Activated CD4-positive, alpha-beta T cell treated with anti-CD3 and anti-CD28 coated beads, Interleukin-2, amount 10 ng/mL, durations not matched to agents 24 days and 14 days (primary cell): ENCODE measurements at places on chromosomes 13 and 19.
A peak's percentile ranks its signal among the peaks of the same experiment; 100 is the strongest.

- DNase-seq, result peak; percentile 58
Observed at GRCh38 chr13:80339912-80340650, 845 bp downstream of the SPRY2 start.

GRCh38 chr19:42942187-42942789 lies 5.3 kb upstream of the PSG7 start:
- DNase-seq, result no peak

DNA sequence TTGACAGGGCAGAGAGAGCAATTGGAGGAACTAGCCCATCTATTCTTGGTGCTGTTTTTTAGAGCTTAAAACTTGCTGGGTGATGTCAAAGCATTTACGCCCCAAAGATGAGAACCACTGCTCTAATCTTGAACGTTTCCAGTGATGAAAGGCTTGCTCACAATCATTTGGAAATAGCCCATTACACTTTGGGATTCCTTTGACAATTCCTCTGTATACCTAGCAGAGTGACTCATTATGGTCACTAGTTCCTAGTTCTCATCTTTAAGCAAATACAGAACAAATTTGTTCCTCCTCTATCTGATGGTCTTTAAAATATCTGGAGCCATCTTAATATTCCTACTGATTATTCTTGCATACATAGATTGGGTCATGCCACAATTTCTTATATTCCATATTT lies 112.3 kb downstream of the GPC6 start:
- no peak for DNase-seq

- peak; percentile 66 for DNase-seq
Observed at GRCh38 chr13:42333613-42334328, 61.8 kb downstream of the AKAP11 start.

DNA sequence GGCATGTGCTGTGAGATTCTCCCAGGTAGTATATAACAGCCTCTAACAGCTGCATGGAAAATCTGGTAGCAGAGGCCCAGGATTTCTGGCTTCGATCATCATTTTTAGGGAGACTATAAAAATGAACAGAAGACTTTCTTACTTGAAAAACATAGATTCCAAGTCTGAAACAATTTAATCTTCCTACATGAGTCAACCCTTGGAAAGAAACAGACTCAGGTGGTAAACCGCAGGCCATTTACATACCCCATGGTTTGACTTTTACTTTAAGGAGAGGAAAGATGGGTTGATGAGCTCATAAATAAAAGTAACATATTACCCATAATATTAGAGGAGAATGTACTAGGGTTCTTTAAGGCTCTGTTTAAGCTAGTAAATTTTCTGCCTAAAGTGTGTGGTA lies 121.6 kb downstream of the CYSLTR2 start:
- DNase-seq, result no peak

- peak; percentile 76 for DNase-seq
Observed at GRCh38 chr13:49444524-49445395, 686 bp downstream of the SETDB2 start.

DNA sequence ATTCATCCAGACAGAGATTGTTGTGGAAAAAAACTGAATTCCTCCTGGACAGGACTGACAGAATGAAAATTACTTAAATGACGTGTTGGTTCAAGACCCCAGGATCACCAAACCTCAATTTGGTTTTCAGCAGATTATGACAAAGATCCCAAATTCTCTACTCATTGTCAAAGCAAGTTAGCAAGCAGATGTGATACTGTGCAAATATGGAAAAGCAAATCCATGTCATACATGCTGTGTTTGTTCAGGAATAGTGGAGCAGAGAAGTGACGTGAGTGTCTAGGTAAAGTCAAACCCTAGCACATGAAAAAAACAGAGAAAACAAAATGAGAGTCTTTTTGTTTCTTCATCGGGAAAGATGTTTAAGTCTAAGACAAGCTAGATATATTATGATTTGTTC lies 169.2 kb upstream of the NBEA start:
- no peak for DNase-seq

DNA sequence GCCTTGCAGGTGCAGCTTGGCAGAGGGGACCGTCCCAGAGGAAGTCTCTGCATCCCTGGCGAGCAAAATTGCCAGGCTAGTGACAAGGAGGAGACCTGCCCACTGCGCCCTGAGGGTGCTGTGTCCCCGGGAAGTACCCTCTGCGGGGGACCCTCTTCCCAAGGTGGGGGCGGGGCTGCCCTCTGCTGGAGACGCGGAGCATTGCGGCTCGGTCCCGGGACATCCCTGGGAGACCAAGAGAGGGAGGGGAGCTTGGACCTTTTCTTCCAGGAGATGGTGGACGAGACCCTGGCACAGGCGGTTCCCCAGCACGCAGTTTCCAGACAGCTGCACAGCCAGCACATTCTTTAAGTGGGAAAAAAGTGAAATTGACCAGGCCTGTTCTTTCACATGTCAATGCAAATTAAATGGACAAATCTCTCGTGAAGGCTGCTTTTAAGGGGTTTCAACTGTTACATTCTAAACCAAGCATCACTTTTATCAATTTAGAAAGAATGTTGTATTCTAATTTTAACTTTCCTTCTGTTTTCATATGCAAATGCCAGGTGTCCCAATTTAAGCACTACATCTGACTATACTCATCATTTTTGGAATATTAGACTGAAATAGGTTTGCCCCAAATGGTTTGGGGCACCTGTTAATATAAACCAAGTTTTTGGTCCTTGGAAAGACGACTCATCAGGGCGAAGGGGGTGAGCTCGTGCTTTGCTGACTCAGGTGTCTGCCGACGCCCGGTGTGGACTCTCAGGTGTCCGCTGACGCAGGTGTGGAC lies 60.7 kb downstream of the MCF2L start:
- peak; percentile 81 for DNase-seq

- DNase-seq, result no peak
Observed at GRCh38 chr19:8614455-8614854, 3.9 kb upstream of the ADAMTS10 start.

GRCh38 chr13:113448545-113448884 lies 4.8 kb downstream of the ADPRHL1 start:
- no peak for DNase-seq

DNA sequence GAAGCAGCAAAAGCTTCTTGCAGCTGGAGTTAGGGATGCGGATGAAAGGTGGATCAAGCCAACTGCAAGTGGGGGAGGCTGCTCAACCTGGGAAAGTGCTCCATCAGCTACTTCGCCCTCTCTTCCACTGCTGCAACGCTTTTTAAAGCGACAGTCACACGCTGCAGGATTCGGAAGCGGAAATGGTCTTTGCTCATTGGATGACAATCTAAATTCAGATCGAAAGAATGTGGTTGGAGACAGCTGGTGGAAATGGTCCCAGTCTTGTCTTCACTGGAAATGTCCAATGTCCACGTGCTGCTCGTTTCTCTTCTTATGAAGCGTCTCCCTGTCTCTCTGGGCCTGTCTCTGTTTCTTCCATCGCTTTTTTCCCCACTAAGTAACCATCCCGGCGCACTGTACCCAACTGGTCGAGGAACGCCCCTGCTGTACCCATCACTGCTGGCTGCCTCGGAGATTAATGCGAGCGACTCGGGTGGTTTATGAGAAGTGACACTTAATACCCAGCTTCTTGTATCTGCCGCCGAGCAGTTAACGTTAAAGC lies 2.1 kb upstream of the FGF9 start:
- no peak for DNase-seq

DNA sequence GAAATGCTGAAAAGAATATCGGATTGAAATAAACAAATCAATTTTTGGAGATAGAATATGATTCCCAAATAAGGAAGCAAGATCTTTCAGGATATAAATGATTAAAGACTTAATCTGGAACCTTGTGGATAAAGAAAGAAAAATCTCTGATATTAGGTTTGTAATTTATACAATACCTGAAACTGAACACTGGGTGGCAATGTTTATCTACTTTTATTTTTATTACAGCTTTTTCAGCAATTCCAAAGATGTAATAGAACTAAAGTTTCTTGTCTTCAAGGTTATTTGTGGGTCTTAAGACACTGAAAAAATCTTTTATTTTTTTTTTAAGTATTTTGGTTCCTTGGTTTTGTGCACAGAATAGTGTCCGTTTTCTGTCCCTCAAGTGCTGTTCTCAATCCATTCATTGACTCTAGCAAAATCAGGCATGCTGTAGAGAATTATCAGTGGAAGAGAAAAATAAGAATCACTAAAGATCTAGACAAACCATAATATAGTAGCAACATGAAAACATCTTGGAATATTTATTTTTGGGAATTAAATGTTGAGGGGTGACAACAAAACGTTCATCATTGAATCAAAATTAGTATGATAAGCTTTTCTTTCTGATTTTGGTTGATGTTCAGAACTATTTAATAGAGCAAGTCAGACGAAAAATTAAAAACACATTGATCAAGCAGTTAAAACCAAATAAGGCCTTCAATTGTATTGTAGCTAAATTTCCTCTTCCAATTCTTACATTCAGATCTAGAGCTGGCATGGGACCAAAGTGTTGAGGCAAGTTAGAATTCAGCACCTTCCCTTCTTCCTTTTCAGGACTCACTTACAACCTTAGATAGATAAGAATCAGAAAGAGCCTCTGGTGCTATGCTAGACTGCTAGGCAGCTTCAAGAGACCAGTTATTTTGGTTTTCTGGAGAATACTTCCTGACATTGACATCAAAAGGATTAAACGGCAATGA lies 704.4 kb upstream of the PCDH20 start:
- DNase-seq, result no peak

- DNase-seq, result peak; percentile 91
Observed at GRCh38 chr13:20924758-20925394, 22.3 kb upstream of the XPO4 start.

GRCh38 chr19:54387991-54388801 lies 23.5 kb upstream of the LAIR1 start:
- peak; percentile 85 for DNase-seq

DNA sequence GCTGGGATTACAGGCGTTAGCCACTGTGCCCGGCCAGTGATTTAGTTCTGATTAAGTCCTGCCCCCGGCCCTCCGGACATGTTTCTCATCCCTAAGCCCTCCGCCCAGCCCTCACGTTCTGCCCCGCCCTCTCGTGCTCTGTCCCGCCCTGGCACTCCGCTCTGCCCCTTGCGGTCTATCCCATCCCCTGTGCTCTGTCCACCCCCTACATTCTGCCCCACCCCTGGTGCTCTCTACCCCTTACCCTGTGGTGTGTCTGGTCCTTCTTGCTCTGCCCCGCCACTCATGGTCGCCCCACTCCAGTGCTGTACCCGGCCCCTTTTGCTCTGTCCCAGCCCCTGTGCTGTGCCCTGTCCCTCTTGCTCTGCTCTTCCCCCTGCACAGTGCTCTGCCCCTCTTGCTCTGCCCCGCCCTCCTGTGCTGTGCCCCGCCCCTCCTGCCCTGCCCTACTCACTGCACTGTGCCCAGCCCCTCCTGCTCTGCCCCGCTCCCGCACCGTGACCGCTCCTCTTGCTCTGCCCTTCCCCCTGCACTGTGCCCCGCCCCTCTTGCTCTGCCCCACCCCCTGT lies 3.0 kb downstream of the GTPBP3 start:
- no peak for DNase-seq

- no peak for DNase-seq
Observed at GRCh38 chr13:71240911-71241310, 626.1 kb downstream of the DACH1 start.

DNA sequence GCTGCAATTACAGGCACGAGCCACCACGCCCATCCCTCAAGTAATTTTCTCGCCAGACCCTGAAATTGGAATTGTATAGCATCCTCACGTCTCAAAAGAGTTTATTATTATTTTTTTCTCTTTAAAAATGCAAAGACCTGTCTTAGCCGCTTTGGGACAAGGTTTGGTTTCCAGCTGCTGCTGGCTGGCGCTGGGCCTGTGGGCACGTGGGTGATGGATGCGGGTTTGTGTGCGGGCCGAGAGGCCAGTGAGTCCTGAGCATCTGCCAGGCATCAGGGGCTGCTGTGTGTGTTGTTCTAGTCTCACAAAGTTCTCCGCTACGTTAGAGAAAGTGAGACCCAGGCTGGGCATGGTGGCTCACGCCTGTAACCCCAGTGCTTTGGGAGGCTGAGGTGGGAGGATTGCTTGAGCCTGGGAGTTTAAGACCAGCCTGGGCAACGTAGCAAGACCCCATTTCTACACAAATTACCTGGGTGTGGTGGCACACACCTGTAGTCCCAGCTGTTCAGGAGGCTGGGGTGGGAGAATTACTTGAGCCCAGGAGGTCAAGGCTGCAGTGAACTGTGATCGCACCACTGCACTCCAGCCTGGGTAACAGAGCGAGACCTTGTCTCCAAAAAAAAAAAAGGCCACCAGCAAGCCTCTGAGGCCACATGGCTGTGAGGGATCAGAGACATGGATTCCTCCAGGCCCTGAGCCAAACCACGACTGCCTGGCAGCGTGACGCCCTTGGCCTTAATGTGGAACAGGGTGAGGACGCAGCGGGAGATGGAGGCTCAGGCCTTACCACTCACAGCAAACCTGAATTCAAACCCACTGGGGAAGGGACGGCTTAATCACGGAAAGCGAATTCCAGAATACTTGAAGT lies 4.7 kb upstream of the TMPRSS9 start:
- no peak for DNase-seq

GRCh38 chr19:47303966-47304365 lies 5.7 kb upstream of the C5AR1 start:
- DNase-seq, result no peak

DNA sequence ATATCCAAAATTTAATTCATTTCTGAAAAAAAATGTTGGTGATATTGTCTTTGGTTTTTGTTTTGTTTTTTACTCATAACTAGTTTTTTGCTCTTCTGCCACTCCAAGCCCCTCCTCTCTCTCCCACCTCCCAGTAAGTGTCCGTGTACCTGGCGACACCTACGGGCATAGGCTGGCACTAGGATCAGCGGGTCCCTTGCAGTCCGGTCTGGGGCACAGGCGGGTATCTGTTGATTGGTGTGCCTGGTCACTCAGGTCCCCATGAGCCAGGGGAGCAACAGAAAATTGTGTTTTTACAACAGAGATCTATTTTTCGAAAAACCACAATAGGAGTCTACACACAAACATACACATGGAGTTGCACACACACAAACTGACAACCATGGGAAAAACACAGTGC lies 104.8 kb downstream of the ZIC5 start:
- no peak for DNase-seq

DNA sequence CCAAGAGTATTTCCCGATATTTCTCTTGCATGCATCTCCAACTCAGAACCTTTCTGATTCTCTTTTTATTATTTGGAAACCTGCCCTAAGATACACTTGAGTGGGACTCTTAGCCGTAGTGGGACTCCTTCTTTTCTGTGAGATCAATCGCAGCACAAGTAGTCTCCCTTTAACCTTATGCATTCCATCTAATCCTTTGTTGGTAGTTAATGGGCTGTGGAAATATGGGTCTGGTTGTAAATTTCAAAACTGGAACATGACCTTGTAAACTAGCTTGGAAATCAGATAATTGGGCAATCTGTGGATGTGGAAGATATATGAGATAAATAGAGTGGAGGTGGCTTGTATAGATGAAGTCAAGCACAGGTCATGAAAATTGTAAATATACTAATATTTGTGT lies 350.0 kb downstream of the NDFIP2 start:
- no peak for DNase-seq
